ENCODE measurements at places on chromosomes 12 and 14.

- no peak for DNase-seq
Observed at GRCh38 chr14:53701108-53701875, 255.3 kb downstream of the BMP4 start.

- DNase-seq: no peak
Observed at GRCh38 chr14:67418401-67419191, 6.6 kb upstream of the PLEK2 start.

DNA sequence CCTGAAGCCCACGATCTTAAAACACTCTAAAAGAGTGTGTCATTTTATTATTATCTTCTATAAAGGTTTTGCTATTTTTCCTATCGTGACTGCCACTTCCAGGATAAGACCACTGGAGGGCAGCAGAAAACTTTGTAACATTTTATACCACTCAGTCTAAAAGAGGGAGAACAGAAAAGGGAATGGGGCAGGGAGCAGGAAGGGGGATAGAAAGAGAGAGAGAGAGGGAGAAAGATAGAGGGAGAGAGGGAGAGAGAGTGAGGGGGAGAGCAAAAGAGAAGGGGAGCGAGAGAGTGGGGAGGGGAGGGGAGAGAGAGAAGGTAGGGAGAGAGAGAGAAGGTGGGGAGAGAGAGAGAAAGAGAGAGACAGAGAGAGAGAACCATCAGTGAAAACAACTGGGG is 2.0 kb upstream of the ART4 start:
- DNase-seq: peak; percentile 55

DNA sequence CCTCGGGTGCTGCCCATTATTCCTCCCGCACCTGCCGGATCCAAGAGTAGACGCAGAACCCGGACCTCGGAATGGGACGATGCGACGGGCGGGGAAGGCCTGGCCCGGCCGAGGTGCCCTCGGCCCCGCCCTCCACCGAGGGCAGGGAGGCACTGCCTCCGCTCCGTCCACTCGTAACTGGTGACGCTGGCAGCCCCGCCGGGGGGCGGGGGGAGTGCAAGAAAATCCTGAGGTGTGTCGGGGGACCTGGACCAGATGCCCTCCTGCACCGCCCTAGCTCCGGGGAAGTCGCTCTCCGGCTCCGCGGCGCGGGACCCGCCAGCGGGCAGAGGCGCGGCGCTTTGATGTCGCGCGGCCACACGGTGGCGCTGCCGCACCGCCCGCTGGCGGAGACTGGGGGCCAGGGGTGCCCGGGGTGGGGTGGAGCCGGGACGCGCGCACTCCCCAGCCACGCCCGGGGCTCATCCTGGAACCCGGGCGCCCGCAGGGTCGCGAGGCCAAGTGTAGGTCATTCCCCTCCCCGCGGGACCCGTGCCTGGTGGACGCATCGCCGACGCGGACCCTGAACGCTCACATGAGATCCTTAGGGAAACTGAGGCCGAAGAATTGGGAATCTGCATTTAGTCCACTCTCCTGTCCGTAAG is 202.8 kb downstream of the TTC8 start:
- DNase-seq: peak; percentile 85

- DNase-seq: peak; percentile 36
Observed at GRCh38 chr12:75488553-75488952, 8.0 kb downstream of the GLIPR1 start.

DNA sequence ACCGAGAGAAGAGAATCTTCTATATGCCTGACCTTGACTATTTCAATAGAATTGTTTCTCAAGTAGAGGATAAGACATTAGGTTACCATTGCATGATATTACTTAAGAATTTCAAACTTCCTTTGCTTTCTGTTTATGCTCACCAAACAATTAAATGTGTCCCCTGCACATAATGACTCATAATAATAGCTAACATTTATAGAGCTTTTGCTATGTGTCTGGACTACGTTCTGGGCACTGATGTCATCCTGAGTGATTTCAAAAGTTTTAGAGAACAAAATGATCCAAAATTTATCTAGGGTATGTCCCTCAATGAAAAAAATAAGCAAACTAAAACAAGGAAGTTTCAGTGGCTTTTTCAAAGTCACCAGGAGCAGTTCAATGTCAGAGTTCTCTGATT is 38.8 kb downstream of the SLC15A5 start:
- no peak for DNase-seq

DNA sequence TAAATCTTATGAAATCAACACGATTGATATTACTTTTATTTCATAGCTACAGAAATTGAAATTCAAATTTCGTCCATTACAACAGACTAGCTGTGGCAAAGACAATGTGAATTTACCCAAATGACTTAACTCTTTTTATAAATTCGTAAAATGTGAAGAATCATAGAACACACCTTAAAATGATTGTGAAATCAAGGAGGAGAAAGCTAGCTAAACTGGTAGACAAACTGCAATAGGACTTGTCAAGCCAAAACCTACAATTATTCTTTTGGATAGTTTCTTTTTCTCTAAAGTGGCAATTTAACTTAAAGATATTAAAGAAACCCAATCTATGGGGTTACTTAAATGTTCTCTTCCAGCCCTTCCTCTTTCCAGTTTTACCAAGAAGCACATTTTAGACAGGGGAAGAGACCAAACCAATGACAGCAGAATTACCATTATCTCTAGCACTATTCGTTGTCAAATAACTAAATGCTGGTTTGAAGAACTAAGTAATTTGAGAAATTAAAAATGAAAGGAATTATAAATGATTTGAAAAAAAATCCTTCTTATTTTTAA is 807 bp upstream of the SLC16A7 start:
- no peak for DNase-seq

- DNase-seq: no peak
Observed at GRCh38 chr12:88544991-88545980, 35.0 kb downstream of the KITLG start.

DNA sequence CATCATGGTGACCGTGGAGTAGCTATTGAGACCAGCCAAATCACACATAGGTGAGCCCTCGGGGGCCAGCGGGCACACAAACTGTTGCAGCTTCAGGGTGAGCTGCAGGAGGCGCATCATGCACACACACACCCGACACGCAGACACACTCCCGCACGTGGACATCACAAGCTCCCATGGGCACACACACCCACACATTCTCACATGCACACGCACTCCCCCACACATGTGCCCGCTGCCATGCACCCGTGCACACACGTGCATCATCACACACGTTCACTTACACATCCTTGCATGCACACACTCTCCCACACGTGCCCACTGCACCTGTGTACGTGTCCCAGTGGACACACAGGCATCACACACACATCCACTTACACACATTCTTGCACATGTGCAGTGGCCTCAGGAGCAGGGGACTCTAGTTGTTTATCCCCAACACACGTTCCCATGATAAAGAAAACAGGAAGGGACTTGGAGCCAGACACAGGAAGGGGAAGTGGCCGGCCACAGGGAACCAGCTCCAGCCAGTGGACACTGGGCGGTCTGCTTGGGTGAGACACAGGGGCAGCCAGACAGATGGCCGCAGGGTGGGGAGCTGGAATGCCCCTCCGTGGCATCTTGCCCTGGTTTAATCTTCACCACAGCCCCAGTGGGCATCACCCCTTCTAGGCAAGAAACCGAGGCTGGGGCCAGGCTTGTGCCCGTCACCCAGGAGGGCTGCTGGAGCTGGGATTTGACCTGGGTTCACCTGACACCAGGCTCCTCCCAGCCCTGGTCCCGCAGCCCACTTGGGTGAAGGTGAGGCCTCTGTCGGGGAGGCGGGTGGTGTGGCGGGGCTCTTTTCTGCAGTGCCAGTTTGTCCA is 49.7 kb downstream of the CYP46A1 start:
- no peak for DNase-seq

DNA sequence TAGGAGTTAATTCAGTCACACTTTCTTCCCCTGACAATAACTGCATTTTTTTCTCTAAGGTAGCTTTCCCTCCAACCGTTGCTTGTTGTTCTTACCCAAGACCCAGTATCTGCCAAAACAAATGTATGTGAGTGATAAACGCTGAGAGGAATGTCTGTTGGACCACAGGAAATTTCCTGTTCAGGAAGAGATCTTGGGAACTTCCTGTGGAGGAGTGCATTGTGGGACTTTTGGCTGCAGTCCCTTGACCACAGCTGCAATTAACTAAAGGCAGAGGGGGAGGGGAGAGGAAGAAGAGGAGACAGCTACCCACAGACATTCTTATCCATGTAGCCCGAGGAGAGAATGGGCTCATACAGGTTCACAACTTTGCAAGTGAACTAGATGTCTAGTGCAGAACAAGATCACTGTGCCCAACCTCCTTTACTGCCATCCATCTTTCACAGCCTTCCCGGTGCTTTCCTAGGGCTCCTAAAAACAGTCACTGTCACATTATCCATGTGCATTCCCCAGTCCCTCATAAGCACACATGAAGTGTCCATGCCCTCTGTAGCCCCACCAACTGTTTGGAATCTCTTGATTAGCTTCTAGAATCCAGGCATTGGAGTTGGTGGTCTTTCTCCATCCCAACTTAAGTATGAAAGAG is 149.5 kb downstream of the ETV6 start:
- DNase-seq: no peak

DNA sequence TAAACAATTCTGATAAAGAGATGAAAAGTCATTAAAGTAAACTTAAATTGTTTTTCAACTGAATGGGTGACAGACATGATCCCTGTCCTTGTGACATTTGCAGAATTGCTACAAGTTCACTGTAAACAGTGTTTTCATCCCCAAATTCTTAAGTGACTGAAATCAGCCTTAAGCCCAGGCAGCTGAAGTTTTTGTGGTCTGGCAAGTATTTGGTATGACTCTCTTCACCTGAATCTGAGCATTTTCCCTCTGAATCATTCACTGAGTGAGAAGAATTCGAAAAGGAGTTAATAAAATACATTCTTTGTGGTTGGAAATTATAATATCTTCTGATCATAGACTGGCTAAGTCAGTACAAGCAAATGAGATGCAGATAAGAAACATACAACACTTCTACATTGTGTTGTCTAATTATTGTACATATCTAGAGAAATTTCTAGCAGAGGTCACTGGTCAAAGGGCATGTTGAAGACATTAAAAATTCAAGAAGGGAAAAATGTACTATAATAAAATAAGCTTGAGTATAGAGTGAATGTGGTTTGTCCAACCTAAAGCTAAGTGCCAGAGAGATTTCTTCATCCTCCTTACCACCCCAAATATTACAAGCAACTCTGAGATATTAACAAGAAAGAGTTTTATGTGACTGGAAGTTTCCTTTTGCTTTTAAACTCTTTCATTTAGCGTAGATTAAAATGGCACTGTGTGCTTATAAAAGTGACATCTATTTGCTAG is 177.8 kb upstream of the DIO2 start:
- DNase-seq: no peak

GRCh38 chr14:105358140-105358846 is 40.0 kb upstream of the TEX22 start:
- no peak for DNase-seq

DNA sequence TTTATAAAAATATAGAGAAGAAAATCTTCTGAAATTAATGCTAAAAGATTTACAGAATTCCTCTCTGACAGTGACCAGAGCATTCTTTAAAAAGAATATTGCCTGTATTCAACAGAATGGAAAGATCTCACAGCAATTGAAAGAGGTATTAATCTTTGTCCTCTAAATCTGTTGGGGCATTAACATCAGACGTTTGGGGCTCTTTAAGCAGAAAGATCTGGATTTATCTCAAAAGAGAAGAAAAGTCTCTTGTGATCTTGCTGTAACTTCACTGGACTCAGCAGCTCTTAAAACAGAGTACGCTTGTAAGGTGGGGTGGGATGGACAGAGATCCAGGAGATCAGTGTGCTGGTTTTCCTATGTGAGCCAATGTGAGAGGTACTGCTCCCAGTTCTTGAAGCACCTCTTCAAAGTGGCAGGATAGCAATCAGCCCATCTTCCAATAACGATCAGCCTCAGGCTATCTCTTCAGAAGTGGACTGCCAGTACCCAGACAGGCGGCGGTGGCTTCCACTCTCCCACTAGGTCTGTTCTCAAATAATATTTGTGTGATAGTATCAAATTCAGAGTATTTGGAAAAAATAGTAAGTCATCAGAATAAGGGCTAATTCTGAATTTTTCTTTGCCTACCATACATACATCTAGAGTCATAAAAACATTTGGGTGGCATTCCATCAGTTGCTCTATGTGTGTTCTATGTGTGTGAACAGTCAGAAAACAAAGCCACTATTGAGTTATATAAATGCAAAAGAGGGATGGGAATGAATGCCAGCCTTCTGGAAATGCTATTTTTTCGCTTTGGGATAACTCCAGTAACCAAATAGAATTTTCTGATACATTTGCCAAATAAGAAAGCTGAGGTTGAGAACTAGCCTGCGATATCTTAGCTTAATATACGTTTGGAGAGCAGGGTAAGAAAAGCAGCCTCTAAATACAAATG is 237.4 kb upstream of the RGS6 start:
- DNase-seq: no peak

- peak; percentile 38 for DNase-seq
Observed at GRCh38 chr12:66823857-66824570, 145.1 kb upstream of the GRIP1 start.

- DNase-seq: no peak
Observed at GRCh38 chr12:12331244-12331771, 18.7 kb downstream of the MANSC1 start.

- DNase-seq: no peak
Observed at GRCh38 chr12:34030591-34030990, 8.3 kb downstream of the ALG10 start.

GRCh38 chr12:12870465-12870864 is 20.9 kb upstream of the GPRC5A start:
- DNase-seq: no peak

- no peak for DNase-seq
Observed at GRCh38 chr12:122333142-122334087, 67.1 kb upstream of the VPS33A start.

DNA sequence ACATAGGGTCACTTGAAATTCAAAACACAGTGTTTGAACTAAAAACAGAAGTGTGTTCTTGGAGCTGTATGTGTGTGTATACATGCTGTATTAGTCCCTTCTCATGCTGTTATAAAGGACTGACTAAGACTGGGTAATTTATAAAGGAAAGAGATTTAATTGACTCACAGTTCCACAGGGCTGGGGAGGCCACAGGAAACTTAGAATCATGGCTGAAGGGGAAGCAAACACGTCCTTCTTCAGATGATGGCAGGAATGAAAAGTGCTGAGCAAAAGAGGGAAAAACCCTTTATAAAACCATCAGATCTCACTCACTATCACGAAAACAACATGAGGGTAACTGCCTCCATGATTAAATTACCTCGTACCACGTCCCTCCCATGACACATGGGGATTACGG is 224.1 kb downstream of the BCAT1 start:
- DNase-seq: no peak

DNA sequence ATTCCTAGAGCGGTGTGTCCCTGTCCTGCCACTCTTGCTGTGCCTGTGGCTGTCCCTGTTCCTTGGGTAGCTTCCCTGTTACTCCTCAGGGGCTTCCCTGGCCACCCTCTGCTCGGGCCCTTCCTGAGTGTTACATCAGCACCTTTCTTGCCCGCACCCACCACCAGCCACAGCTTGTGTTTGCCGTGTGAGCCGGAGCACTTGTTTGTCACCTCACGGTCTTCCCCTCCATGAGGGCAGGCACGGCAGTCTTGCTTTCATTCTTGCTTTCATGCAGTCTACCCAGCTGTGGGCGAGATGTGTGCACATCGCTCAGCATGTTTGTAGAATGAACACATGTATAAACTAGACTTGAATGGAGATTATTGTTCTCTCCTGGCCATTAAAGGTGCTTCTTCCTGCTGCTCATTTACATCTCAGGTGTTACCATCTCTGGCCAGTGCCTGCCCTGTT is 42.0 kb downstream of the TRAF3 start:
- DNase-seq: no peak

- no peak for DNase-seq
Observed at GRCh38 chr14:96055753-96056508, 16.8 kb downstream of the C14orf132 start.

Data from HEK293T (cell line).